Activated T-helper 2 cell treated with anti-CD3 and anti-CD28 coated beads, Interferon-gamma antibody, Interleukin-2, Interleukin-4, amounts not matched to agents 10 μg/mL and 5 μg/mL and 100 μg/mL, durations not matched to agents 14 hours and 24 hours and 36 hours (primary cell): ENCODE measurements at places on chromosomes 1 and 21. TPM values are rescaled to one million over a fixed set of nuclear protein-coding genes. Genes with fewer than 3 reads are reported as not detected.

Gene FCN3
- not detected in 2 replicates for total RNA-seq

Gene FRRS1
- 0.85 and 1.2 TPM in 2 replicates for total RNA-seq

Gene VHLL
- total RNA-seq = not detected in 2 replicates

Gene RNU1-3
- 2,033 and 2,369 TPM in 2 replicates for total RNA-seq

Gene CD101
- 0.18 and 0.25 TPM in 2 replicates for total RNA-seq

Gene ICOSLG
- 5.4 and 6.0 TPM in 2 replicates for total RNA-seq

Gene CD34
- total RNA-seq = not detected in 2 replicates

Gene PEX14
- total RNA-seq = 23.1 and 25.1 TPM in 2 replicates

Gene PTPRU
- 0.30 and 0.37 TPM in 2 replicates for total RNA-seq

Gene S100A2
- total RNA-seq = 0.44 and 0.75 TPM in 2 replicates
